ENCODE measurements at places on chromosomes 16 and 17. TPM values are rescaled to one million over a fixed set of nuclear protein-coding genes. Genes with fewer than 3 reads are reported as not detected.
A peak's percentile ranks its signal among the peaks of the same experiment; 100 is the strongest.

FLCN gene
- total RNA-seq, result 35.4 TPM

ABCC11 gene
- 0.40 TPM for total RNA-seq

DNA sequence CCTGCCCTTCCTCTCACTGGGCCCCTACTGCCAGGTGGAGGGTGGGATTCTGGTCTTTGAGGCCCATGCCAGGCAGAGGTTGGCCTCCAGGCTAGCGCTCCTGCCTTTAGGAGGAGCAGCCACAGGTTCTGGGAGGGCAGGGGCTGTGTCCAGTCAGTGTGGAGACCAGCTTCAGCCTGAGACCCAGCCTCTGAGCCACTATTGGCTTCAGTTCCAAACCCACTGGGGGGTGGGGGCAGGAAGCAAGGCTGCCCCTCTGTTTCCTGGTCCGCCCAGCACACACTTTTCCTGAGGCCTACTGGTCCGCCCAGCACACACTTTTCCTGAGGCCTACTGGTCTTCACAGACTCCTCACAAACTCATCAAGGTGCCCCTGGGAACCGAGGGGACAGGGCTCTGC lies 16.4 kb downstream of the SLC5A10 start:
- no peak for DNase-seq

GRCh38 chr17:82559566-82560251 lies 40.2 kb downstream of the FOXK2 start:
- DNase-seq, result no peak

GRCh38 chr16:83530293-83530692 lies 277.5 kb upstream of the HSBP1 start:
- no peak for DNase-seq

- DNase-seq, result no peak
Measured at GRCh38 chr17:43987131-43988021, 17.0 kb upstream of the NAGS start.

- no peak for DNase-seq
Measured at GRCh38 chr16:89108416-89108815, 14.8 kb downstream of the ACSF3 start.

DNA sequence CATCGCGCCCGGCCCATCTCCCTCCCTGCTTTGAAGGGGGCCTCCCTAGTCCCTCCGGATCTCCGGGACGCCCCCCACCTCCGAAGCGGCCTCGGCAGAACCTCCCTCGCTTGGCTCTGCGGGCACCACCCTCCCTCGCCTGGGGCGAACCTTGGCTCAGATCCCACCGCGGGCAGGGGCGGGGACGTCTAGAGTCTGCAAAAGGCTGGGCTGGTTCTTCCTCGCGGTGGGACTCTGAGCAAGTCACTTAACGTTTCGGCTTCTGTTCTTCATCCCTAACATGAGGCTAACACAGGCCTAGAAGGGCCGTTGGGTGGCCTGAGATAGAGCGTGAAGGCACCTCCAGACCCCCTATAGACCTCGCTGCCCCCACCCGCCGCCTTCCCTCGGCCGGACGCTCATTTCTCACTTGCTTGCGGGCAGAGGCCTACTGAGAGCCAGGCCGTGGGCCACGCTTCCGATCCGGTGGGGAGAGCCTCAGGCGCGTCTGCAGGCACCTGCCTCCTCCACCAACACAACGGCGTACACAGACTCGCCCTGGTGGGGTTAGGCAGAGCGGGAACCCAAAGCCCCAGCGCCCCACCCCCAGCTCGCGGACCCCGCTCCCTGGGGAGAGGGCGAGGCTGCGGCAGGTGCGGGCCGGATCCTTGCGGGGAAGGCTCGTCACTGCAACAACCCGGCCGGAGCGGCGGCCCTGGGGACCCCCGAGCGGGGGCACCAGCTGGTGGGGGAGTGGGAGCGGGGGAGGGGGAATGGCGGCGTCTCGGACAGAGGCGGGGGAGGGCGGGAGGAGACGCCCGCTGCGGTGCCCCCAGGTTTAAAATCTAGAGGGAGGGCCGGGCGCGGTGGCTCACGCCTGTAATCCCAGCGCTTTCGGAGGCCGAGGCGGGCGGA lies 5.4 kb downstream of the MYO1C start:
- DNase-seq, result no peak

BEAN1 gene
- not detected for total RNA-seq

METRN gene
- total RNA-seq, result 119 TPM

DNA sequence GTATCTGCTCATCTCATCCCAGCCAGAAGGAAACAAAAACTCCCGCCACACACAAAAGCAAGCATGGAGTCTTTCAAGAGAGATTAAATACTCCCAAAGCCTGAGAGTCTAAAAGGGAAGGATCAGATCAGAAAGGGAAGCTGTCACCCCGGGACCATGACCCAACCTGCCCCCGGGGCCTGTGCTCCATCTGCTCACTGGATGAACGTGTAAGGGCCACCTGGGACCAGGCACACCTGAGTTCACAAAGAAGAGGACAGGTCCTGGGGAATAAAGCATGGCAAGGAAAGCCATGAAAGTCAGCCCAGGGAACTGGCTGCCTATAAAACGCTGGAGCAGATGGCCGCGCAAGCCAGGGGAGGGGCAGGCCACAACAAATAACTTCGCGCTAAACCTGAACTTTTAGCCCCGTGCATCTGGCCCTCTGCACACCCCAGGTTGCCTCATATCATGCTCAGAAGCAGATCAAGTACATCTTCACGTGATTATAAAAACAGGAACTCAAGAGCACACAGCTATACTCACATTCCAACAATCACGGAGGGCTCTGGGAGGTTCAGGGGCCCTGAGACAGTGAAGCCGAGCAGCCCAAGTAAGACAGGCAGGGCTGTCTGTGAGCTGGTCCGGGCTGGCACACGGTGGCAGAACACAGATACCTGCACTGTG lies 3.4 kb downstream of the TMEM11 start:
- DNase-seq, result no peak

GRCh38 chr16:23679274-23679985 lies 741 bp downstream of the PLK1 start:
- DNase-seq, result peak; percentile 66

SLC13A2 gene
- not detected for total RNA-seq

- DNase-seq, result no peak
Measured at GRCh38 chr16:54595621-54596020, 309.0 kb upstream of the IRX3 start.

GRCh38 chr17:1083451-1084187 lies 86.7 kb downstream of the TIMM22 start:
- DNase-seq, result peak; percentile 26

DNA sequence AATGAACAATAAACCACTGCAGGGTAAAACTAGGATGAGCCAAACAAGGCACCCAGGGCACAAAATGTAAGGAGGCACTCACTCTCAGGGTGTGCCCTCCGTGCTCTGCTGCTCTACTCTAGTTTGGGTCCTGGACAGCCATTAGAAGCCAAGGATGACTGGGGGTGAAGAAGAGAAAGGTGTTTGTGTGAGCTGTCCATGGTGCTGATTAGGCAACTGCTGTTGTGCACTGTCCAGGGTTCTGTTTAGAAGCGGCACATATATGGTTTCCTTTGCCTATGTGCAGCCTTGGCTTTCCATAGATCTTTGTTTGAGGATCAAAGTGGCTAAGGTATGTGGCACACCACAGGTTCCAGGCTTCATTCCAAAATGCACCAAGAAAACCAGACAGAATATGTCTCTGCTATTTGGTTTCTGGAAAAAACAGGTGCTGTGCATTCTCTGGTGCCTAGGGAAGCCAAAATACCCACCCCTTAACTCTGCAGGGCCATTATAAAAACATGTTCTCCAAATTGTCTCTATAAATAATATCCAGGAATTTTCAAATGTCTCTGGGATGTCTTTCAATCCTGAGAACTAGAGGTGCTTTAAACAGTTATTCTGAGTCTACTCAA lies 123.5 kb downstream of the CBLN1 start:
- peak; percentile 26 for DNase-seq

DNA sequence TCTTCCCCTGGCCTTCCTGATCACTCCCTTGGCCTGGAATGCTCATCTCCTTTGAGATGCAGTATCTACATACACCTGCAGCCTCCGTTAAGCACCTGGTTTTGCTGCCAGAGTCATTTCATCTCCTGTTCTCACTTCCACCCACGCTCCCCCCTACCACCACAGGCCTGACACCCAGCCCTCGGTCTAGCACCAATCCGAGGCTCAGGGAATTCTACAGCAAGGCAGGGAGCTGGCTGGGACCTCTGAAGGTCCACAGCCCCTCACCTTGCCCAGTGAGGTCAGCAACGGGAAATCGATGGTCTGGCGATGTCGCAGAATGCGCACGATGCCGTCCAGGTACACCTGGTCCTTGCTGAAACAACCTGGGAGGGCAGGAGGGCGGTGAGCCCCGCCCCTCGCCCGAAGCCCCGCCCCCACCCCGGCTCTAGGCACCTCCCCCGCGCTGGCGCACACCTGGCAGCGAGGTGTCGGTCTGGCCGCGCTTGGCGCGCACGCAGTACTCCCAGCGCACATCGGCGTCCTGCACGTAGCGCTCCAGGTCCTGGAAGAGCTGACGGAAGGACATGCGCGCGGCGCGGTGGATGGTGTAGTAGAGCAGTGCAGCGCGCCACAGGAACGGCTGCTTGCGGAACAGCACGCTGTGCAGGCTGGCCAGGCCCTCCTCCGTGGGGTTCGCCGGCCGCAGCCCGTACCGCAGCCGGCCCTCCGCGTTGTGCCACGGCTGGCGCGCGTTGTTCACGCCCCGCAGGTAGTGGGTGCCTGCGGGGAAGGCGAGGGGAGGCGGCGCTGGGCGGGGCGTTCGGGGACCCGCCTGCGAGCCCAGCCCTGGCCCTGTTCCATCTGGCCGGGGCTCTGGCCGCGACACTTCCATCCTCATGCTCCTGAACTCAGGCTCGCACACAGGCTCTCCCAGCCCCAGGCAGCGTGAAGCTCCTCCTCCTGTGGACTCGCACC lies 5.7 kb downstream of the MATCAP1 start:
- no peak for DNase-seq

RPS15A gene
- 1,749 TPM for total RNA-seq

CDT1 gene
- total RNA-seq, result 64.6 TPM

- DNase-seq, result peak; percentile 32
Measured at GRCh38 chr16:66539623-66540469, 10.1 kb downstream of the TK2 start.

KCNH4 gene
- not detected for total RNA-seq
